ENCODE measurements at places on chromosomes 5 and 9.

GRCh38 chr9:479304-479970 lies 264.8 kb downstream of the DOCK8 start:
- no peak for DNase-seq

DNA sequence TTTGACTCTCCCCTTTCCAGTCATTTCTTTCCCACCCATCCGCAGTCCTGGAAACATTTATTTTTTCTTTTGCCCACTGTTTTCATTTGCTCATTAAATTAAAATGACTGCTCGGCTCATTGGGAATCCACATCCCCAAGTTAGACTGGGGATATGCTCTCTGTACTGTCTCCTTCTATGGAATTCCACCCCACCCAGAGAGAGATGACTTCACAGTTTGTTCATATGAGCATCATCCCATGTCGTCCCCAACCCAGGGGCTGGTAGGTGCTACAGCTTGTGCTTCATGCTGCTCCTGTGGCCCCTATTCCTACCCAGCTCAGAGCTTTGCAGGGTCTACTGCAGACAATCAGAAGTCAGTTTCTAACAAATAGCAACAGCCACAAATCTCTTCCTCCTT lies 16.5 kb upstream of the RARS1 start:
- DNase-seq = no peak

DNA sequence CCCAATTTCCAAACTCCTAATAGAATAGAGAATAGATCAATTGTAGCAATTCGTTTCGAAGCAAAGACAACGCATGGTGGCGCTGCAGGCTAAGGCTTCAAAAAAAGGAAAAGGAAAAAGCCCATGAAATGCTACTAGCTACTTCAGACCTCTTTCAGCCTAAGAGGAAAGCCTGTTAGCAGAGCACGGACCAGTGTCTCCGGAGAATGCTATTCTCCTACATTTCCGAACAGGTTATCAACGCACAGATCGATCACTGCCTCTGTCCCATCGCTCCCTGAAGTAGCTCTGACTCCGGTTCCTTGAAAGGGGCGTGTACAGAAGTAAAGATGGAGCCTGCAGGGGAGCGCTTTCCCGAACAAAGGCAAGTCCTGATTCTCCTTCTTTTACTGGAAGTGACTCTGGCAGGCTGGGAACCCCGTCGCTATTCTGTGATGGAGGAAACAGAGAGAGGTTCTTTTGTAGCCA lies at the start of gene PCDHB15:
PCDHB15 (plus strand) TSS at position 146 of the 468 bp plus-strand sequence; CDS start at position 330, 184 bp downstream.
- no peak for DNase-seq

DNA sequence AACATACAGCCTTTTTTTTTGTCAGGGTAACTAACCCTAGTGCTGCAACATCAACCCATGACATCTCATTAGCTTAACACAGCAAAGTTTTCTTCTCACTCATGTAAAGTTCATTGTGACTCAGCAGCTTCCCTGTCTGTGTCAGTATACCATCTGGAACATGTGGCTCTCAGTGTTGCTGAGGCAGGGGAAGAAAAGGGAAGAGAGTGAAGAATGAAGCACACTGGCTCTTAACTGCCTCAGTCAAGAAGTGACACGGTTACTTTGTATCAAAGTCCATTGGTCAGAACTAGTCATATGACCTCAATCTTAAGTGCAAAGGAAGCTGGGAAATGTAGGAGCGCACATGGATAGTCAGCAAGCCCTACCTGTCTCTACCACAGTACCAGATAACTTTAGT lies 185.0 kb upstream of the ELL2 start:
- peak; percentile 85 for DNase-seq

GRCh38 chr5:10975945-10976344 lies 214.9 kb upstream of the DAP start:
- DNase-seq = no peak

DNA sequence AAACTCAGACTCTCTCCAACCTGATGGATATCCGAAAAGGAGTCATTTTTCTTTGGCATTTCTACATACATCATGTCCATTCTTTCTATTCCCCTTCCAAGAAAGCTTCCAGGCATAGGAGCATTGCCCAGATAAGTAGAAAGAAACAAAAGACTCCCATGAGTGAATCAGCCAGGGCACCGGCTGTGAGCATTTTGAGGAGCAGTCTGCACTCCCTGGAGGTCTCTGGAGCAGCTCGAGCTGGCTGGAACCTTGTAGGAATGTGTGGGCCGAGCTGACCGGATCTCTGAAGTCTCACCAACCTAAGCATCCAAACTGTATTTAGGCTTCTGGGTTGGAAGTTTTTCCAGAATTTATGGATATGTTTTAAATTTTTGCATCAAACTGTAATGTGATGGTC lies 161.4 kb upstream of the TRPC7 start:
- no peak for DNase-seq

DNA sequence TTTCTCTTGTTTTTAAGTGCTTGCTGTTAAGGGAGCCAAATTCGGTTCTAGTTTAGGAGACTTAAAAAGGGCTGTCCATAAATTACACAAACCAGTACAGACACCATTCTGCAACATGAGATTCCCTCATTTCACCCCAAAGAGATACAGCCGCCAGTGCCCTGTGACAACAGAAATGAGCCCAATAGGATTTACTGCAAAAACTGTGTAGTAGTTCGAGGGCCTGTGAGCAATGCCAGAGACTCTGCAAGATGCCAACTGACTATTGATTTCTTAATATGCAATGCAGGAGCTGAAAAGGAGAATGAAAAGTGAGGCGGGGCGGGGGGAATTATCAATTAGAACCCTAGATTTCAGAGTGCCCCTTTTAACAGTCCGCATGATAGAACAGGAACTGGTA lies 5.7 kb upstream of the C5orf15 start:
- no peak for DNase-seq

- peak; percentile 37 for DNase-seq
Measured at GRCh38 chr9:36078051-36078450, 41.3 kb downstream of the RECK start.

GRCh38 chr9:77585335-77585786 lies 62.8 kb downstream of the GNA14 start:
- DNase-seq = no peak

- no peak for DNase-seq
Measured at GRCh38 chr5:43245724-43246385, 53.8 kb downstream of the NIM1K start.

GRCh38 chr5:143274952-143275351 lies 128.5 kb downstream of the NR3C1 start:
- no peak for DNase-seq

- no peak for DNase-seq
Measured at GRCh38 chr9:126055381-126055985, 271.1 kb upstream of the MVB12B start.

GRCh38 chr9:108586471-108587139 lies 269.2 kb downstream of the ACTL7B start:
- DNase-seq = peak; percentile 9

DNA sequence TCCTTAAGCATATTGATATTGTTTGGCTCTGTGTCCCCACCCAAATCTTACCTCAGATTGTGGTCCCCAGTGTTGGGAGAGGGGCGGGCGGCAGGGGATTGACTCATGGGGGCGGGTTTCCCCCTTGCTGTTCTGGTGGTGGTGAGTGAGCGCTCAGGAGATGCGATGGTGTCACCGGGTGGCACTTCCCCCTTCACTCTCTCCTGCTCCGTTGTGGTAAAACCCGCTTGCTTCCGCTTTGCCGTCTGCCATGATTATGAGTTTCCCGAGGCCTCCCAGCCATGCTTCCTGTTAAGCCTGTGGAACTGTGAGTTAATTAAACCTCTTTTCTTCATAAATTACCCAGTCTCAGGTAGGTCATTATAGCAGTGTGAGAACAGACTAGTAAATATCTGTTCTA lies 229.1 kb downstream of the IRX2 start:
- no peak for DNase-seq

- no peak for DNase-seq
Measured at GRCh38 chr5:172602783-172603231, 38.3 kb upstream of the NEURL1B start.

- no peak for DNase-seq
Measured at GRCh38 chr5:2532809-2533208, 218.7 kb downstream of the IRX2 start.

DNA sequence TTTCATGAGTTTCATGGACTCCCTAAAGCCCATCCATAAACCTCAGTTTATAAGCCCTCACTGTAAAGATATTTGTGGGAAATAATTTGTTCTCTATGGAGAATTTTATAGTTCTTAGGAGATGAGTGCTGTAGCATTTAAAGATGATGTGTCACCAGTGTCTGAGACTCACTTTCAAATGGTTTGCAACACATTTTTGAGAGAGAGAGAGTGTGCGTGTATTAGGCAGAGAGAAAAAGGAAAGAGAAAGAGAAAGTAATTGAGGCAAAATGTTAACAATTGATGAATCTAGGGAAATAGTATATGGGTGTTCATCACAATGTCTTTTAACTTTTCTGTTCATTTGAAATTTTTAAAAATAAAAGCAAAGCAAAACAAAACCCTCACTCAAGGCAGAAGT lies 479.0 kb downstream of the ZSWIM6 start:
- peak; percentile 13 for DNase-seq

- no peak for DNase-seq
Measured at GRCh38 chr5:152673601-152674000, 268.5 kb upstream of the NMUR2 start.

- no peak for DNase-seq
Measured at GRCh38 chr5:128436749-128437188, 101.3 kb downstream of the FBN2 start.

DNA sequence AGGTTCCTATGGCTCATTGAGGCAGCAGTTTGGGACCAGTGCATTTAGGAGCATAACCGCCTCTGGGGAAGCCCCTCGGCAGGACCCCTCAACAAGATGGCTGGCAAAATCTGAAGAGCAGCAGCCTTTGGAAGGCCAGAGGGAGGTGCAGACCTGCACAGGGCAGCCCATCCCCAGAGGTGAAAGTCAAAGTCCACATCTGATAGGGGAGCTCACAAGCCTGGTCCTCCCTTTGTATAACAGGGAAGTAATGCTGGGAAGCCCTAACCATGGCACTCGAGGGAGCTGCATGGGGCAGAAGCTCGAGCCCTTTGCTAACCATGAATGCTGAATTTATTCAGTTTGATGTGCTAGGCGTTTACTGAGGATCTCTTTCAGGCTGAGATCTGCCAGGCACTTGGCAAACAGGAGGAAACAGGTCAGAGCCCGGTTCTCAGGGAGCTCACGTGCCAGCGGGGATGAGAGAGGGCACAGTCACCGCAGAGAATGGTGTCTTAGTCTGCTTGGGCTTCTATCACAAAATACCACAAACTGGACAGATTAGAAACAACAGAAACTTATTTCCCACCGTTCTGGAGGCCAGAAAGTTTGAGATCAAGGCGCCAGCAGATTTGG lies 114.1 kb downstream of the GABBR2 start:
- no peak for DNase-seq

- DNase-seq = no peak
Measured at GRCh38 chr5:66932457-66932856, 264.1 kb downstream of the CD180 start.

DNA sequence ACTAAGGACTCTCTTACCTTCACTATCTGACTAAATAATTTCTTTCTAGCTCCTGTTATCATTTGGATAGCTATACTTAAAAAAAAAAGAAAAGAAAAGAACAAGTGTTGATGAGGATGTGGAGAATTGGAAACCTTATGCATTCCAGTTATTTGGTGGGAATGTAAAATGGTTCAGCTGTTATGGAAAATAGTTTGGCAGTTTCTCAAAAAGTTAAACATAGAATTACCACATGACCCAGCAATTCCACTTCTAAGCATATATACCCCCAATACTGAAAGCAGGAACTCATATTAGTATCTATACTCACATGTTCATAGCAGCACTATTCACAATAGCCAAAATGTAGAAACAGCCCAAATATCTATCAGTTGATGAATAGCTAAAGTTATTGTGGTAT lies 61.1 kb downstream of the GNA14 start:
- no peak for DNase-seq

DNA sequence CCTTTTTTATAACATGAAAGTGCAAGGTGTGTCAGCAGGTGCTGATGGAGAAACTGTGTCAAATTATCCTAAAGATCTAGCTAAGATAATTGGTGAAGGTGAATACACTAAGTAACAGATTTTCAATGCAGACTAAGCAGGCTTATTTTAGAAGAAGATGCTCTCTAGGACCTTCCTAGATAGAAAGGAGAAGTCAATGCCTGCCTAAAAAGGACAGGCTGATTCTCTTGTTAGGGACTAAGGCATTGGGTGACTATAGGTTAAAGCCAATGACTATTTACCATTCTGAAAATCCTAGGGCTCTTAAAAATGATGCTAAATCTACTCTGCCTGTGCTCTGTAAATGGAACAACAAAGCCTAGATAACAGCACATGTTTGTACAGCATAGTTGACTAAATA lies 1682.4 kb downstream of the MAT2B start:
- peak; percentile 37 for DNase-seq

- DNase-seq = no peak
Measured at GRCh38 chr5:65938256-65938655, 11.9 kb downstream of the ERBIN start.

DNA sequence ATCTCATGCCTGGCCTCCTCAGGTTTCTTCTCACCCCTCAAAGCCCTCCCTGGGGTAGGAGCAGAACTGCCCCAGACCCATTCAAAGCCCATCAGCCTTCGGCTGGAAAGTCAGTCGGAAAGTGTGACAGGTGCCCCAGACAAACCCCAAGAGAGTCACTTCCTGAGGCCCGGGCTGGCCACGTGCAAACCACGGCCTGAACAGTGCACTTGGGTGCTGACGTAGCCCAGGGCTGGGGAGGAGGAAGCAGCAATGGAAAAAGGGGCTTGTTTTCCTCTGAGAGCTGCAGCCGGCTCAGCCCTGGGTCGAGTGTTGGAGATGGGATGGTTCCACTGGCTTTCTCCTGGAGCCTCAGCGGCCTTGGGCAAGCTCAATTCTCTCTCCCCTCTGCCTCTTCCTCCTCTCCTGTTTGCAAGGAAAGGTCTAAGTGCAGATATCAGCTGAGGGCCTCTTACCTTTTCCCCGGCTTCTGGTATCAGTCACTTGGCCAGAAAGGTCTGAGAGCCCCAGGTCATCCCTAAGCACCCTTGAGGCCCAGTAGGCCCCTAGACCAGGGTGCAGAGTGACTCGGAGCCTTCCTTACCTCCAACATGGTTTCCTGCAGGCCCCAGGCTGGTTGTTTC lies 5.9 kb upstream of the EGR1 start:
- peak; percentile 69 for DNase-seq

Measured in suppressor macrophage treated with lipopolysaccharide for 1 hour (primary cell).